ENCODE measurements at places on chromosomes 5 and 9.

- no peak for DNase-seq
These were observed 2.4 kb downstream of the GLIPR2 start for GRCh38 chr9:36138901-36139300.

- DNase-seq: no peak
These were observed 9.6 kb upstream of the CEP72 start for GRCh38 chr5:602466-603035.

GRCh38 chr5:93034621-93035590 is 546.1 kb downstream of the NR2F1-AS1 start:
- DNase-seq: no peak

DNA sequence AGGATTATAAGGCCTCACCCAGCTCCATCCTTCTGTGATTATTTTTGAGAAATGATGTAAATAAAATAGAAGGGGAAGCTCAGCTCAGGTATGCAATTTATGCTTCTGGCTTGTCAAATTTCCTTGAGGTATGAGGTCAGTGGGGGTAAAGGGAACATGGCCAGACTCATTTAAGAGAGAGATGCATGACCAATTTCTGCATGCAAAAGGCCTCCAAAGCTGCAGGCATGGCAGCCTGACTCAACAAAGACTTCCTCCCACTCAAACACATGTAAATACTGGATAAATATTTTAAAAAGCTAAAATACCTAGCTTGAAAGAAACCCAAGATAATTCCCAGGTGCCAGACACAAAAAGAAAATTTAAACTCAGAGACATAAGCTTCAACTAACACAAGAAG is 101.4 kb upstream of the SLC1A3 start:
- no peak for DNase-seq

DNA sequence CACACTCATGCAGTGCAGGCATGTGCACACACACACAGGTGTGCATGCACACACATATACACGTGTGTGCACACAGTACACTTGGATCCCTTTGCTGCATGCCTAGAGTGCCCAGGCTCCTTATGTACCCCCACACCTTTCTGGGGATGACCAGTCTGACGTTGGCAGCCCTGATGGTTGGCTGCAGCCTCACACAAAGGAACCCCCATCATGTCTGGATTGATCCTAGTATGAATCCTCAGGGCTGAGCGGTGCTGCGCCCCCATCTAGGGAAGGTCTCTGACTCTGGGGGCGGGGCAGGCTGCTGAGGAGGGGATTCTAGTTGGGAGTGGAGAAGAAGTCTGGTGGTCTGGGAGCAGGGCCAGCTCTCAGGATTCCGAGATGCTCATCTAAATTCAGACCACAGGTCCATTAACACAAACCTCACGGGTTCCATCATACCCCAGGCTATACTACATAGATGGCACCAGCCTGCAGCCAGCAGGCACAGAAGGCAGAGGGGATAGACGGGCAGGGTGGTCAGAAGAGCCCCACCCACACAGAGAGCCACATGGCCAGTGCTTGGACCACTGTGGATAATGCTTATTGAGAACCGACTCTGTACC is 50.5 kb upstream of the OLFM1 start:
- no peak for DNase-seq

GRCh38 chr9:113526231-113526746 is 62.8 kb downstream of the RGS3 start:
- DNase-seq: no peak

DNA sequence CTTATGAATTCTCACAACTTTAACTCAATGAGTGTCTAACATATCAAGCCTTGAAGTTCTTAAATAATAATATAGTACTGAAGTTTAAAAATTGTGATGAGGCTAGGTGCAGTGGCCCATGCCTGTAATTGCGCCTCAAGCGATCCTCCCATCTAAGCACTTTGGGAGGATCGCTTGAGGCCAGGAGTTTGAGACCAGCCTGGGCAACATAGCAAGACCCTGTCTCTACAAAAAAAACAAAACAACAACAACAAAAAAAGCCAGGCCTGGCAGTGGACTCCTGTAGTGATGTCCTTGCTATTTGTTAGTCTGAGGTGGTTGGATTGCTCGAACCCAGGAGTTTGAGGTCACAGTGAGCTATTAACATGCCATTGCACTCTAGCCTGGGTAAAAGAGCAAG is 98.4 kb downstream of the ADGRV1 start:
- no peak for DNase-seq

GRCh38 chr5:44441460-44441859 is 52.2 kb upstream of the FGF10 start:
- no peak for DNase-seq

DNA sequence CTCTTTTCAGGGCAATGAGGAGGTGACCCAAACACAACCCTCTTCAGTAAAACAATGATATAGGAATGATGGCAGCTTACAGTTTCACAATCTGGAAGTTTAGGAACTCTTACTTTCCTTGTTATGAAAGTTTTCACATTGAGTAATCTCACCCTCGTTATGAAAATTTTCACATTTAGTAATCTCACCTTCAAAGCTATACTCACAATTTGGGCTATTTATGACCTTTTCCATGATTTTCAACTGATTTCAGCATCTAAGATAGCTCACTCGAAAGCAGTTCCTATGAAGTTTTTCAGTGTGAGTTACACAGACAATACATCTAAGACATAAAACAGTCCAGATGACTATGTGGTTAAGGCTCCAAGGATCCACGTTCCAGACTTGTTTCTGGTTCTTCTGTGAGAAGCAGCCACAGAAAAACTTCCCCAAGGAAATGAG is 57.1 kb downstream of the FOXD1 start:
- no peak for DNase-seq

DNA sequence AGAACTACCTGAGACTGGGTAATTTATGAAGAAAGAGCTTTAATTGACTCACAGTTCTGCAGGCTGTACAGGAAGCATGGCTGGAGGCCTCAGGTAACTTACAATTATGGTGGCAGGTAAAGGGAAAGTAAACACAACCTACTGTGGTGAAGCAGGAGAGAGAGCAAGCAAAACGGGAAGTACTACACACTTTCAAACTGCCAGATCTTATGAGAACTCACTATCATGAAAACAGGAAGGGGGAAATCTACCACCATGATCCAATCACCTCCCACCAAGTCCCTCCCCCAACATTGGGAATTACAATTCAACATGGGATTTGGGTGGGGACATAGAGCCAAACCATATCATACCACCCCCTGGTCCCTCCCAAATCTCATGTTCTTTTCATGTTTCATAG is 58.7 kb upstream of the GPR151 start:
- DNase-seq: no peak

- no peak for DNase-seq
These were observed 449.6 kb downstream of the NTRK2 start for GRCh38 chr9:85118990-85119755.

DNA sequence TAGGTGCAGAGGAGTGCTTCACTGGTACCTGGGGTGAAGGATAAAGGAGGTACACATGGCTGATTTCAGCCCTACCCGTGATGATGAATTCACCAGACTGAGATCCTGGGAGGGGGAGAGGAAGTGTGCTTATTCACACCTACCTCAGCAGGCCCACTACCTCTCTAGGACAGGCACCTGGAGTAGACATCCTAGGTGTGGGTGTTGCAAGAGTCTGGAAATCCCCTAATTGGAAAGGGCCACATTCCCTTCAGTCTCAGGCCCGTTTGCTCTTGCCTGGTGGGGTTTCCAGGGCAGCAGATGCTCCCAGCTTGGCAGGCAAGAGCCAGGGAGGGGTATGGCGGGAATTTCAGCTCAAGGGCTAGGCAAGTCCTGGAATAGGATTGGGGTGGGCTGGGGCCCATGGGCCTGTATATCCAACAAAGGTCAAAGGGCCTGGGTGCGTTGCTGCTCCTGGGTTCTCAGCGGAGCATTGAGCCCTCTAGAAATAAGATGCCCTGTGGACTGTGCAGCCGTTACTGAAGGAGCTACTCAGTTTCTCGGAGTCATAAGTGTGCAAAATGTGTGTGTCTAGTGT is 5.8 kb upstream of the CCL21 start:
- no peak for DNase-seq

- no peak for DNase-seq
These were observed 4.5 kb downstream of the ADGRV1 start for GRCh38 chr5:90563108-90563507.

DNA sequence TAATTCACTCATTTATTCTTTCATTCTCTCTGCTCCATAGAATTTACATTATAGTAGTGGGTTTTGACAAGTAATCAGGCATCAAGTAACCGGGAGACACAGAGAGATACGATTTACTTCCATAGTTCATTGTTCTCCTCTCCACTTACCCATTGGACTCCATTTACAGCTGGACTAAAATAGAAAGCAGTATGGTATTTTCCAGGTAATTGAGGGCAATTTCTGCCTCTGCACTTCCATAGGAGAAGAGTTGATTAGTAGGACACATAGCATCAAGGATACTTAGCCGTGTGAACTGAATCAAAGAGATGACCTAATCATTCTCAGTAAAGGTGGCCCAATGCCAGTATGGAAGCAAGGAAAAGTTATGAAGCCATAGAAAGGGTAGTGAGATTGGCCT is 244.4 kb downstream of the COX7C start:
- DNase-seq: no peak

GRCh38 chr5:80964919-80965318 is 4.8 kb downstream of the RASGRF2 start:
- no peak for DNase-seq

DNA sequence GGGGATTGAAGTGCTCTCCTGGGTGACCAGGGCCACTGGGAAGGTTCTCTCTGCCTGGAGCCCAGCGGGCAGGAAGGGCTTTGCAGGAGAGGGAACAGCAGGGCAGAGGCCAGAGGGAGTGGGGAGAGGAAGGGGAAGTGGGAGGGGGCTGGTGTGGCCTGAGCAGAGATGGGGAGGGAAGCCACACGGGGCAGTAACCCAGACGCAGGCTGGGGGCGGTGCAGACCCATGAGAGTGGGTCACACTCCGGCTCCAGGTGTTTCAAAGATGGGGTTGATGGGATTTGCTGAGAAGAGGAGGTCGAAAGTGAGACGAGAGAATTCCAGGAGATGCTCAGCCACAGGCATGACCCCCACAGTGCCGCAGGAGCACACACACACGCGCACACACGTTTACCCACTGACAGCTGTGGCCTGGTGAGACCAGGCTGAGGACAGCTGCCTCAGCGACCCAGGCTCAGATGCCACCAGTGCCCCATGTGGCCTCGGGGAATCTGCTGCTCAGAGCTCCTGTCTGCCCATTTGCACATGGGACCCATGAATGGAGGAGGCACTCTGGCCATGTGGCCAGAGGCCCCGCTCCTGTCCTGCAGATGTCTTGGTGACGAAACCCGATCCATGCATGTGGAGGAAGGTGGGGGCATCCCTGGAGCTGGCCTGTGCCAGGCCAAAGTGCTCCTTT is 32.7 kb upstream of the FCN2 start:
- no peak for DNase-seq

DNA sequence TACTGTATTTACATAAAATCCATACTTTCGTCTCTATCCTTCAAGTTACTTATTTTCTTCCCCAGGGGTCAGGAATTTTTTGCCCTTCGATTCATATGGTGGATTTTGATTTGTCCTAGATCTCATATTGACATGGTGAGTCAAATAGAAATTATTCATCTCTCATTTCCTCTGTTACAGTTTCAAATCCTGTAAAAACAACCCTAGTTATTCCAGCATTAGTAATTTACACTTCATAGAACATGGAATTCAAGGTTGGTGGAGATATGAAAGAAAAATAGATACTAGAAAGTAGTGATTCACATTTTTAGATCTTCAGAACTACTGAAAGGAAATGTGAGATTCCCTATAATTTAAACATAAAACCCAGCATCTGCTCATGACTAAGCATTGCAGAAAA is 1331.0 kb upstream of the CDH9 start:
- DNase-seq: no peak

All from H1 (cell line).